Activated naive CD4-positive, alpha-beta T cell treated with anti-CD3 and anti-CD28 coated beads for 36 hours (primary cell): ENCODE measurements at places on chromosomes 4 and X. TPM values are rescaled to one million over a fixed set of nuclear protein-coding genes. Genes with fewer than 3 reads are reported as not detected.
A peak's percentile ranks its signal among the peaks of the same experiment; 100 is the strongest.

DNA sequence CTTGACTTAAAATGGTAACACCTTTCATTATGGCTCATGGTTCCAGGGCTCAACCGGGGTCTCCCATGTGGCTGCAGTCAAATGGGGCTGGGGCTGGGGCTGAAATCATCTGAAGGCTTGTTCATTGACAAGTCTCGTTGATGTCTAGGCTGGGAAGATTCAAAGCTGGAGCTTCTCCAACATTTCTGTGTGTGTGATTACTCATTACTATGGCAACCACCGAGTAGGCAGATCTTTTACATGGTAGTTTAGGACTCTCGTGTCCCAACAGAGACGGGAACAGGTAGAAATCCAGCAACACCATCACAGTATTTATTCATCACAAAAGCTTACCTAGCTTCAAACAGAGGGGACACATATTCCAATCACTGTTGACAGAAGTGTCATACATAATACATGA lies 7.8 kb downstream of the YTHDC1 start:
- no peak for DNase-seq

DNA sequence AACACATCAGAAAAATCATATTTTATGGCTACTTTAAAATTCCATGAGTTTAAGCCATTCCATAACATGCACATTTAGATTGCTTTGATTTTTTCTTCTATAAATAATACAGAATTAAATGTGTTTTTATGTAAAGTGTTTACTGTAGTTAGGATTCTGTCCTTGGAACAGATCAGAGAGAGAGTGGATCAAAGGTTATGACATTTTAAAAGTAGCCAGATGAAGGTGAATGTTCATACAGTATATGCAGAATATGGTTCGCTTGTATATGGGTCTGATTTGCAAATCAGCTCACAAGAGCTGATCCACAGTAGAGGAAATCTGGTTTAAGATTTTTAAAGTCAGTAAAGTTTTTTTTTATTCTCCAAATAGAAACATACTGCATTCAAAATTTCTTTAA lies 7.2 kb upstream of the PALLD start:
- DNase-seq: no peak

DNA sequence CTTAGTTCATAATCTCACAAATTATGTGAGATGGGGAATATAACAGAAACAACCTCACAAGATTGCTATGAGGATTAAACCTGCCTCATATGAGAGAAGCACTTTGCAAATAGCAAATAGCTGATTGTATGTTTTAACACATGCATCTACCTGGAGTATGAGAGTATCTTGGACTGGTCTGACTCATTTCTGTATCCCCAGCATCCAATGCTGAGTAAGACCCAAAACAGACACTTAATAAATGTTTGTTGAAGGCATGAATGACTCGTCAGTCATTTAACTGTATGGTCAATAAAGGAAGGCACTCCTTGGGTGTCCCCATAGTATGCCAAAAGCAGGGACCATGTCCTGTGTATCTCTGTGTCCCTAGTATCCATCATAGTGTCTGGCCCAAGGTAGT lies 350.9 kb upstream of the F9 start:
- DNase-seq: no peak

DNA sequence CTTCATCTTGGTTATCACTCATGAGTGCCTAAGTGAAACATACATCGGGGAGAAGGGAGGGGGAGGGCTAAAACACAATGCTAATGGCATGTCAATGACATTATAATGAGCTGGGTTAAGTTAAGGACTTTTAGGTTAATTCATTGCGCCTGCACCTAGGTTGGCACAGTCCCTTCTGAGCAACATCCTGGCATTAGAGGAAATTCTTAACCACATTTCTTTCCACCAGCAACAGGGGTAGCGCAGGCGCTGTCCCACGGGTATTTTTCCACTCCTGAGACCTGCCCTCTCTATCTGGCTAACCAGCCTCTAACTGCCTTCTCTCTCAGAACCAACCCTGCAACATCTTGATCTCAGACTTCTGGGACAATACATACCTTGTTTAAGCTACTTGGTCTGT lies 39.0 kb upstream of the PROM1 start:
- peak; percentile 75 for DNase-seq

- no peak for DNase-seq
Observed at GRCh38 chr4:33073811-33074210, 2353.6 kb downstream of the PCDH7 start.

Gene COL4A5
- total RNA-seq: not detected

DNA sequence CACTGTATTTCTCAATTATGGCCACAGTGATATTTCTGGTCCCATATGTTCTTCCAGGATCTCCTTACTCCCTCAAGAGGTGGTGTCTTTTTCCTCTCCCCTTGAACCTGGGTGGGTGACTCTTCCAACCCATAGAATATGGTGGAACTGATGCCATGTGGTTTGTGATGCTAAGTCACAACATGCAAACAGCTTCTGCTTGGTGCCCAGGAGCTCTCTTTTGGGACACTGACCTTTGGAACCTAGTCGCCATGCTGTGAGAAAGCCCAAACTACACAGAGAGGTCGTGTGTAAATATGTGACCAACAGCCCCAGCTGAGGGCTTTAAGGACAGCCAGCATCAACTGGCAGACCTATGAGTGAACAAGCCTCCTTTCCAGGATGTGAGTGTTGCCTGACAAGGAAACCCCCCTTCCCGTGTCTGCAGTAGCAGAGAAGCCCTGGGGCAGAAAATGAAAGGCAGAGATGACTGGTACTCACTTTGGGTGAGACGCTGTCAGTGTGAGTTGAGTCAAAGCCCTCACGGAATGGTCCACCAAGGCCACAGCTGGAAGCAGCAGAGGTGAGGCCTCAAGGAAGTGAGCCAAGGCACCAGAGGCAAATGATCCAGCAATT lies 223.4 kb downstream of the BCOR start:
- peak; percentile 89 for DNase-seq

Gene FGF13
- not detected for total RNA-seq

DNA sequence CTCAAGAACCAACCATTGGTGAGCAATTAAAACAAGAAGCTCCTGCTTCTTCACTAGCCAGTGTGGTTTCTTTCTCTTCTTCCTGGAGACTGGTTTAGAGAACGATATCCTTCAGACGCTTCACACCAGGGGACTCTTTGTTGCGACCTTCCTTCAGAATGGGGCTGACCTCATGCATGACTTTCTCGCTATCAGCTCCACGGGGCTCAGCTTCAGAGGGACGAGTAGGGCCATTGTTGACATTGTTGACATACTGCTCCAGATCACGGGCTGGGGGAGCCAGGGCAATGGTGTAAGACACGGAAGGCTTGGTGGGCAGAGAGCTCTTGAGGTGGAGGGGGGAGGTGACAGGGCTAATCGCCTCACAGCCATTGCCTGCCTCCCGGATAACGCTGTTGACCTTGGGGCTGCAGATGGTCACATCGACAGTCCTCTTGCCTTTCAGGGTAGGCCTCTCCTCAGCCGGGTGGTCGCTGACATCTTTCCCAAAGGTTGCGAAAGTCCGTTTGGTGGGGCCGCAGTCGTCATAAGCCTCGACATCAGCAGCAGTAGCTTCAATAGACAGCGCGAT lies 113.8 kb downstream of the PCDH19 start:
- no peak for DNase-seq

DNA sequence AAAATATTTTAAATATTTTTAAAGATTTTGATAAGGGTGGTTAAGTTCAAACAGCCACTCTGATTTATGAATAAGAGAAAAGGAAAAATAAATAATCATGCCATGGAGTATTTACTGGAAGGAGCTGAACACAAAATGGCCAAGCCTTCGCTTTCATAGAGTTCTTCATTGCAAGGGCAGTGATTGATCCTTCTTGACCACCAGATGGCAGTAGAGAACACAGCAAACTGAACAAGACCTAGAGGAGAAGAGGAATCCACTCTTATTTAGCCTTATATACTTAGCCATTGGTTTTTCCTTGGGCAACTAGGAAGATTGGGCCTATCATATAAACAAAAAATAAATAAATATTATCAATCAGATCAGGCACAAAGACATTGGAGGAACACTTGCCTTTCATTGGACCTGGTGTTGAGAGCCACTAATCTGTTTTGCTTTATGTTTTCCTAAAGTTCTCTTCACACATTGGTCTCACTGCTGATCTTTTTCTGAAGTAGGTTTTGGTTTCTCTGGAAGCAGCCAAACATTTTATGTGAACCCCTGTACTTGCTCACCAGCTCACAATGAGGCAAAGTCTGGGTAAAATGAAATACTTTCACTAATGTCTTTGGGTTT lies 58.1 kb upstream of the PARM1 start:
- peak; percentile 39 for DNase-seq

DNA sequence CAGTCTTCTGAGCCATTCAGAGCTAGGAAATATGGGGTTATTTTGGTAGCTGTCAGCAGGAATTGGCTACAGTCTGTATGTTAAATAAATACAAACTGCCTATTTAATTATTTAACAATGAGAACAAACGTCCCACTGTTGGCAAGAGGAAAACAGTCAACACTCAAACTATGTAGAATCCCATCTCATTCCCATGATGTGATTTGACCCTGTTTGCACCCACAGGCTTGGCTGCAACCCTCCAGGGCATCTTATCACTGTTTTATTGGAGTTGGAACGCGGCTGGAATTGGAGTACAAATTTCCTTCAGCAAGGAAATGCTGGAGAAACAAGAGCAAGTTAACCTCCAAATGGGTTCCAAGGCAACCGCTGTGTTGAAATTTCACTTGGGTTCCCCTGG lies 124.0 kb downstream of the KIT start:
- no peak for DNase-seq

GRCh38 chr4:29708473-29708872 lies 1011.7 kb upstream of the PCDH7 start:
- DNase-seq: no peak

DNA sequence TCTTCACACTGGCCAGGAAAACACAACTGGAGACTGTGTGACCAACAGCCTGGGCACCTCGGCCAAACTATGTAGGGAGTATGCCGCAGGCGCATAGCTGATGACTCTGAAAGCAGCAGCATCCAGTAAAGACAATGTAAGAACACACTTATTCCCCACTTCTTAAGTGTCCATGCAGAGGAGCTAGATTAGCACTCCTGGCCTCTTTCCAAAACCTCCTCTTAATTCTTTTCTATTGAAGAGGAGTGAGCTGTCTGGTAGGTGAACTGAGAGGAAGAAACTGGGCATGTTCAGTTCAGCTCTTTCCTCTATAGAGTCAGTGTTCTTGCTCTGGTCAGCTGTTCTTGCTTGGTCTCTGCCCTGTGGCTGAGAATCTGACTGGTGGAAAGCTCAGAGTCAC lies 21.1 kb downstream of the NMU start:
- DNase-seq: no peak

GRCh38 chrX:12693754-12694153 lies 97.5 kb upstream of the PRPS2 start:
- DNase-seq: no peak

- no peak for DNase-seq
Observed at GRCh38 chrX:110258552-110258951, 59.3 kb downstream of the AMMECR1 start.

DNA sequence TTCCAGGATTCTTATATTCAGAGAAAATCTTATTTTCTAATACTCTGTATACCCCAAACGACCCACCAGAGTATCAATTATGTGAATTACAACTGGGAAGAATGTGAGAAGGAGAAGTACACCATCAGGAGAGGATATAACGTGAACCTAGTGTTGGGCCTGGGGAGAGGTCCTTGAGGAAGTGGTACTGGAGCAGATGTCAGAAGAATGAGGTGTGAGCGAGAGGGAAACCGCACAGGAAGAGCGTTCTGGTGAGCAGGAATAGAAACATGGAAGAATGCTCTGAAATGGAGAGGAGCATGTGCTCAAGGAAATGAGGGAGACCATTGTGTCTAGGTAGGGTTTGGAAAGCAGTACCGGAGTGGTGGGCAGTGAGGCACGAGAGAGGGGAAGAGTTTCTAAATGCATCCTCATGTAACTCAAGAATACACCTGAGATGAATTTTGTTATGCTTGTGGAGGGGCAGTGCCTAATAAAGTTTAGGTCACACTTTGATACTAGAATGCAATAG lies 151.6 kb downstream of the GRID2 start:
- no peak for DNase-seq

Gene DGKK
- not detected for total RNA-seq

GRCh38 chr4:78056265-78057129 lies 626 bp upstream of the FRAS1 start:
- DNase-seq: peak; percentile 50

DNA sequence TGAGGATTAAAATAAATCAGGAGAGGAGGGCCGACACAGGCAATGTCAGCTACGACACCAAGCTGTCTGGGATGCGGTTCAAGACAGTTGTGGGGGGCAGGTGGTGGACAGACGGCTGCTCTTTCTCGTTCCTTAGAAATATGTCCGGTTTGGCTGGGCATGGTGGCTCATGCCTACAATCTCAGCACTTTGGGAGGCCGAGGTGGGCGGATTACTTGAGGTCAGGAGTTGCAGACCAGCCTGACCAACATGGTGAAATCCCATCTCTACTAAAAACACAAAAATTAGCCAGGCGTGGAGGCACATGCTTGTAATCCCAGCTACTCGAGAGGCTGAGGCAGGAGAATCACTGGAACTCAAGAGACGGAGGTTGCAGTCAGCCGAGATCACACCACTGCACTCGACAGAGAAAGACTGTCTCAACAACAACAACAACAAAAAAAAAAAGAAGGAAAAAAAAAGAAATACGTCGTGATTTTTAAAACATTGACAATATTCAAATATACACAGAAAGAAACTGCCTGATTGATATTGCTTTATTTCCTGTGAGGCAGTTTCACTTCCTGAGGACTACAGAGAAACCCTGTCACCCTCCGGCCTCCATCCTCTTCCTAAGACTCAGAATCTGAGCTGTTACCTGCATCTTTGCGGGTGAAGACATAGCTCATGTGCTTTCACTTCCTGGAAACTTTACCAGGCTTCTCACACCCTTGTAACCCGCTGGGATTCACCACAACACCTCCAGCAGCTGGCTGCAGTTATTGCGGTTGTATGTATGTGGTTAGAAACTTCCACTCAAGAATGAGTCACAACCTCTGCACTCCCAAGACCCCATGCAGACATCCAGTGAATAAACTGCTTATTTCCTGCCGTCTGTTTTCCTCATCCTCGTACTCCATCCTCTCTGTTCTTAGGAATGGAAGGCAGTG lies 63.8 kb upstream of the STS start:
- peak; percentile 70 for DNase-seq

Gene TRIML1
- not detected for total RNA-seq

Gene DHX15
- 197 TPM for total RNA-seq

Gene GRIA2
- total RNA-seq: not detected

Gene CT47A1
- total RNA-seq: not detected

Gene IBSP
- not detected for total RNA-seq

Gene ZCCHC13
- not detected for total RNA-seq

Gene PHEX
- 0.64 TPM for total RNA-seq
